Thymus (tissue), 14 donors: ENCODE measurements at places on chromosomes 1 and 21. TPM values are rescaled to one million over a fixed set of nuclear protein-coding genes. Genes with fewer than 3 reads are reported as not detected.

DNA sequence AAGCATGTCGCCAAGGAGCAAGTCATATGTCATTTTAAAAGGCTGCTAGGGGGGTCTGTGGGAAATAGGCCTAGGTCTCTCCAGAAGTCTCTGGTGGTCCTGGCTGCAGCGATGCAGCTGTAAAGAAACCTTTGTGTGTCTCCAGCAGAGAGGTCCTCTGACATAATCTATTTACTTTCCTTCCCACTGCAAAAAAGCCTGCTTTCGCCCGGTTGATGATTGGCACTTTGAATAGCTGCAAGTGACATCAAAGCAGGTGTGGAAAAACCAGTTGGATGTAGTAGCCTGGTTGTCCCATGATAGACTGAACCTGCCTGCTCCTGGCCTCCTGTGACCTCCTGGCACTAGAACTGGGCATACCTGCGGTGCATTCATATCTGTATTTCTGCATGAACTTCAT, 13.8 kb downstream of the RASSF5 start:
- DNase-seq: no peak
- H3K4me1 ChIP-seq: no peaks in the 10 kb centered on the region
- H3K27me3 ChIP-seq: peaks cover 3% of the 10 kb centered on the region
- no peaks in the 10 kb centered on the region for H3K36me3 ChIP-seq
- no peak overlapping the region for H3K27ac ChIP-seq

DNA sequence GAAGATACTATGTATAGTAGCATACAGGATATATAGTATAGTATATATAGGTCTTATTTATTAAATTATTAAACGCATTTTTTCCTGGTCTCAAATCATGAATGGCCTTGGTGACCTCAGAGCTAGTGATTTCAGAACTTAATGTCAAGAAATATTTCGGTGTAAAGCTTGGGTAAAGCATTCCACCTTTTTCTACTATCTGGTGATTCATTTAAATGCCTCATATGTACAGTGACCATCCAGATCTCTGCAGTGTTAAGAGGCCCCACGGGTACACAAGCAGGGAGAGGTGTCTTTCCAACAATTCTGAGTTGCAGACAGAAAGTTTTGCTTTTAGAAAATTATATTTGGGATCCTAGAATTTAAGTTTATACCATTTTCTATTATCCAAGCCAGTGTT, 626.5 kb downstream of the PTPRC start:
- DNase-seq: no peak
- H3K4me3 ChIP-seq: no peak overlapping the region
- no peaks in the 10 kb centered on the region for H3K27me3 ChIP-seq
- H3K4me1 ChIP-seq: peaks cover 4% of the 10 kb centered on the region
- no peaks in the 10 kb centered on the region for H3K36me3 ChIP-seq
- no peak overlapping the region for H3K27ac ChIP-seq

RPE65 gene
- 0.16 TPM for polyA plus RNA-seq

- H3K36me3 ChIP-seq: no peaks in the 10 kb centered on the region
- DNase-seq: peak; percentile 18
- no peak overlapping the region for H3K4me3 ChIP-seq
- H3K27ac ChIP-seq: no peak overlapping the region
- H3K4me1 ChIP-seq: peaks cover 21% of the 10 kb centered on the region
Measured at GRCh38 chr1:156848461-156849150, 10.3 kb downstream of the INSRR start.

- H3K4me3 ChIP-seq: no peak overlapping the region
- no peaks in the 10 kb centered on the region for H3K27me3 ChIP-seq
- no peak overlapping the region for H3K27ac ChIP-seq
- no peak for DNase-seq
- H3K4me1 ChIP-seq: peaks cover 3% of the 10 kb centered on the region
Measured at GRCh38 chr1:67312615-67313014, 4.9 kb downstream of the IL12RB2 start.
